ENCODE measurements at places on chromosomes 4 and X. TPM values are rescaled to one million over a fixed set of nuclear protein-coding genes. Genes with fewer than 3 reads are reported as not detected.

The CSAG3 gene
- total RNA-seq = not detected

The TMEM144 gene
- total RNA-seq = 9.1 TPM

The FAM53A gene
- total RNA-seq = 1.7 TPM

The SYTL5 gene
- total RNA-seq = 1.3 TPM

The GAGE1 gene
- not detected for total RNA-seq

The SLC4A4 gene
- 23.9 TPM for total RNA-seq

The ZNF674 gene
- total RNA-seq = 6.6 TPM

GRCh38 chr4:8828869-8829268 is 42.8 kb downstream of the HMX1 start:
- DNase-seq = no peak

DNA sequence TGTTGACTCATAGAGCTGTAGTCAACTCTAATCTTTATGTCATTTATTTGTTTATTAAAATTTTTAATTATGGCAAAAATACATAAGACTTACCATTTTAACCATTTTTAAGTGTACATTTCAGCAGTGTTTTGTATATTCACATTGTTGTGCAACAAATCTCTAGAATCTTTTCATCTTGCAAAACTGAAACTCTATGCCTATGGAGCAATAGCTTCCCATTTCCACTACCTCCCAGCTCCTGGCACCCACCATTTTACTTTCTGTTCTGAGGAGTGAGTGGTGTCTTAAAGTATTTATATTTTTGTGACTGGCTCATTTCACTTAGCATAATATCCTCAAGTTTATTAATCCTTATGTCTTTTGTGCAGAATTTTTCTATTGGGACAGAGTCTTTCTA is 181.0 kb downstream of the GPAT3 start:
- DNase-seq = no peak

DNA sequence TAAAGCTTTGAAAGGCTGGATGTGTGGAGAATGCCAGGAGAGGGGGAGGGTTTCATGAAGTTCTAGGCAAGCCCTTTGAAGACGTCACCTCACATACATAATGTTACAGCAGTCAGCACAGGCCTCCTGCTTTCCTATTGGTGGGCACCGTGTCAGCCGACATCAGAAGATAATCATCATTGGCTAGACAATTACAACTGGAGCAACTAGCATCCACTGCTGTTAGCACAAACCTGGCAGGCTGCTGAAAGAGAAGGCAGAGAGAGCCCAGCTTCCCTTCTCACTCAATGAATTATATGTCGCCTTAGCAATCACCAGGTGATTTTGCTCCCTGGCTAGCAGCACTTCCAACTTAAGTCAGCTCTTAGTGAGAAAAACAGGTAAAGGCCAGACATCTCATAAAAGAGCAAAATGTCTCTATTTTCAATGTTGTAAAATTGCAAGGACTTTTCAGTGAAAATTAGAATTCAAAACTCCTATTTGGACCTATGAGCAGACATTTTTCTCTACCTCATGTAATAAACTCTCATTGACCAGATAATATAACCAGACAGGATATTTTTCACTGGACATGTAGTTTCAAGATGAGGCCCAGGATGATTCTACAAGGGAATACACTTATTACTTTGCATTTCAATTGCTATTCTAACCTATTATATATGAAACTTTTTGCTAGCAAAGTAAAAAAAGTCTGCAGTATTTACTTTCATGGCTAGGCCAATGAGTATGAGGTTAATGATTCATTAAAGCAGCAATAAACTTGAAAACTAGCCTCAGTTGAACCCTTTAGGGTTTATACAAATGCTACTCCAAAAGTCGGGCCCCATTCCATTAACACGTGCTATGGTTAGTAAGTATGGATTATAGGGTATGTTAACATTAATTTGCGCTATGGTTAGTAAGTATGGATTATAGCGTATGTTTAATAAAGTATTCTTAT is 4.3 kb downstream of the ELOVL6 start:
- peak; percentile 97 for DNase-seq

DNA sequence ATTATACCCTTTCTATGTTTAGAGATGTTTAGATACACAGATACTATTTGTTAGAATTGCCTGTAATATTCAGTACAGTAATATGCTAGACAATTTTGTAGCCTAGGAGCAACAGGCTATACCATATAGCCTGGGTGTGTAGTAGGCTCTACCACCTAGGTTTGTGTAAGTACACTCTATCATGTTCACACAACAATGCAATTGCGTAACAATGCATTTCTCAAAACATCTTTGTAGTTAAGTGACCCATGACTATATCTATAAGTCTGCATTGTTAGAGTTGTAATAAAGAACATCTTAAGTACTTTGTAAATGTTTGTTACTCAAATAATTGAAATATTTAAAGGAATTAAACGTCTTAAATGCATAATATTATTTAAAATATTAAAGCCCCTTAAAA is 379.3 kb downstream of the PPP3CA start:
- no peak for DNase-seq

DNA sequence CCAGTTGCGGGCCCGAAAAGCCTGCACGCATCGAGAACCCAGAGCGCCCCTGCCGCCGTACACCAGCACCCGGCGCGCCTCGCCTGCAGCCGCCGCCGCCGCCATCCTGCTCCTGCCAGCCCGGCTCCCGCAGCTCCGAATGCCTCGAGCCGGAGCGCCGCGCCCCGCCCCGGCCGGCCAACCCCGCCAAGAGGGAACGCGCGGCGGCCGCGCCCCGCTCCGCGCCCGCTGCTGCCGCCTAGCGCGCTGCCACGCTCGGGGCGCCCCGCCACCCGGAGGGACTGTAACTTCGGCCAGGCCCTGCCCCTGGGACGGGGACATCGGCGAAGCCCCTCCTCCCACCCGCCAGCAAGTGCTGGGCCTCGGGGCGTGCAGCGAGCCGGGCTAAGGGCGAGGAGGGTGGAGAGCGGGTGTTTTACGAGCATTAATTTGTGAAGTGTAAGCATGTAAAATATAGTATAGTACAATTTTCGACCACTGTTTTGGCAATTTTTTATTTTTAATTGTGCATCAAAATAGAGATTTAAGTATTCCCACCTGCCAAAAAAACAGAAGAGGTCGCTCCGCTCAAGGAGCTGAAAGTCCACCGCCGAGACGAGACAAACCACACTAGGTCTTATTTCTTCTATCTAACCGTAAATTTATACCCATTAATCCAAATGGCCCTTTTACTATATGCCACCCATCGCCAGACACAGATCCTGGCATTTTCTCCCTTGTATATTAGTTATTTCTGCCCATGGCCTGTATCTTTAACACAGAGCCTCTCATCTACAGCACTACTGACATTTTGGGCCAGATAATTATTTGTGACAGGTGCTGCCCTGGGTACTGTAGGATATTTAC is at the start of gene QDPR:
Gene QDPR, minus strand, starts transcription at position 141 of the 846 bp plus-strand sequence. Its CDS starts 36 bp downstream, at position 105.
- DNase-seq = peak; percentile 85

GRCh38 chr4:7158081-7158750 is 34.1 kb upstream of the SORCS2 start:
- no peak for DNase-seq

- DNase-seq = no peak
Observed at GRCh38 chr4:180521181-180521580, 1722.0 kb upstream of the TENM3 start.

GRCh38 chr4:109411964-109412363 is 21.7 kb upstream of the SEC24B start:
- DNase-seq = peak; percentile 69

GRCh38 chr4:27318740-27319139 is 458.1 kb downstream of the STIM2 start:
- DNase-seq = peak; percentile 57

DNA sequence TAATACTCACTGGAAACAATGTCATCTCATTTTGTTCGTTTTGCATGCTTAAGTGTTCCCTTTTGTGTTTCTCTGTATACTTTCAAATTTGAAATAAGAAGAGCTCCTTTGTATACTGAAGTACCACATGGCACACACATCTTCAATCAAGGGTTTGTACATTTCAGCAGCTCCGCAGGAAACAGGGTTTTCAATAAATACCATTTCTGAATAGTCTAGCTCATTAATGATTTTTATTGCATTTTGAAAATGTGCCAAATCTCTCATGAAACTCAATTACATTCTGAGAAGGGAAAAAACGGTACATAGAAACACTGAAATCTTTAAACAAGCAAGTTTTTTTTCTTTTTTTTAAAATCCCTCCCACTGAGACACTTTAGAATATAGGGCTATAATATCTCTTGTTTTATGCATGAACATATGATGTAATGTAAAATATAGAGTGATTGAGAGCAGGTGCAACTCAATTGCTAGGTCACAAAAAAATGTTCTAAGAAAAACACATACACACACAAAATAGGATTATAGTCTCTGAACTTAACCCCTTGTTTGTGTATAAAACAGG is 914.2 kb upstream of the PCDH7 start:
- DNase-seq = peak; percentile 26

GRCh38 chr4:38967260-38968095 is 64.7 kb downstream of the TMEM156 start:
- DNase-seq = peak; percentile 61

GRCh38 chrX:137151403-137151802 is 117.6 kb upstream of the GPR101 start:
- no peak for DNase-seq

DNA sequence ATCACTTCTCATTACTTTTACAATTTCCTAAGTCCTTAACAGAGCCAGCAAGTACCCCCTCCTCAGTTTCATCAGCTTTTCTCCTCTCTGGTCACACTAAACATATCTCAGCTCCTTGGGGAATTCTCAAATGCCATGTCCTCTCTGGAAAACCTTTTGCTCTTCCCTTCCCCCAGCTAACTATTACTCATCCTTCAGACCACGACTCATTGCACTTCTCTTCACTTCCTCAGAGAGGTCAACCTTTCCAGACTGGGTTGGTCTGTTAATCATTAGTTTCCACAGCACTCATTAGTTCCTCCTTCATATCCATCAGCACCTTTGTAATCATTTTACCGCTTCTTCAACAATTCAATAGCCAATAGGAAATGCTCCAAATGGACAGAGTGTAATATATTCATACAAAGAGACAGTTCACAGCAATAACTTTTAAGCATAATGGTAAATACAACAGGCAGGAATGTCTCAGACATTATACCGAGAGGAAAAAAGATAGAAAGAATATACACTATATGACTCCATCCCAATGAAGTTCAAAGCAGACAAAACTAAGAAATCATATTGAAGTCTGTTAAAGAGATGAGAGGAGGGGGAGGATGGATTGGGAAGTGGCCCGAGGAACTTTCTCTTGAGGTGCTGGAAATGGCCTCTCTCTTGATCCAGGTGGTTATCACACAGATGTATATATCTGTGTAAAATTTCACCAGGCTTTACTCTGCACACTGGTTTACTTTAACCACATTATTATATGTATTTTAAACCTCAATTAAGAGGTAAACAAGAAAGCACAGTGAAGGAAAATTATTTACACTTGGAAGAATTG is 39.6 kb downstream of the DDX60L start:
- no peak for DNase-seq

DNA sequence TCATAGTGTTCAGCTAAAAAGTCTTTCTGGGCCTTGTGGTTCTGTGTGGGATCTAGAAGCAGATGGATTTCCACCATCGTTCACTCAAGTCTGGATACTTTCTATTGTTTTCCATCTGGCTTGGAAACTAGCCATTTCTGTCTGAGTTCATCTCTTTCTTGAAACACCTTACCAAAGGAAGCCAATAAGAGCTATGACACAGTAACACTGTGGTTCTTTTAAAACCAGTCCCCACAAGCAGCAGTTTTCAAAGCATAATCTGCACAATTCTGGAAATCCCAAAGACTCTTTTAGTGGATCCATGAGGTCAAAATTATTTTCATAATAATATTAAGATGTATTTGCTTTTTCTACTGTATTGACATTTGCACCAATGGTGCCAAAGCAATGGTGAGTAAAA is 234.2 kb upstream of the TET2 start:
- DNase-seq = no peak

DNA sequence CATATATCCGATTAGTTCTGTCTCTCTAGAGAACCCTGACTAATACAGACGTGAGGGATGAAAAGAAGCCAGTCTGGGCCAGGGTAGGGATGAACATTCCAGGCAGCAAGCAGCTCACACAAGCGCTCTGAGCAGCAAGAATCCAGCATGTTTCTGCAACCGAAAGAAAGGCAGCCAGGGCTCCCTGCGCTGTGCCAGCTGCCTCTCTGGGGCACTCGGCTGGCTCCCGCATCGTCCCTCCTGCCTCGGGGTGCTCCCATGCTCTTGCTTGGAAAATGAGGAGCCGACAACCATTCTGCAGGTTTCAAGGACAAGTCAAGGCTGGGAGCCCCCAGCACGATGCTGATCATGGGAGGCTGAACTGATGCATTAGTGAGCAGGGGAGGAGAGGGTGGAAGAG is 7.0 kb downstream of the JAKMIP1 start:
- DNase-seq = no peak

GRCh38 chrX:85112293-85112692 is 108.6 kb downstream of the APOOL start:
- no peak for DNase-seq

All from tongue (tissue), 3 donors.